ENCODE measurements at places on chromosomes 3 and 15.

DNA sequence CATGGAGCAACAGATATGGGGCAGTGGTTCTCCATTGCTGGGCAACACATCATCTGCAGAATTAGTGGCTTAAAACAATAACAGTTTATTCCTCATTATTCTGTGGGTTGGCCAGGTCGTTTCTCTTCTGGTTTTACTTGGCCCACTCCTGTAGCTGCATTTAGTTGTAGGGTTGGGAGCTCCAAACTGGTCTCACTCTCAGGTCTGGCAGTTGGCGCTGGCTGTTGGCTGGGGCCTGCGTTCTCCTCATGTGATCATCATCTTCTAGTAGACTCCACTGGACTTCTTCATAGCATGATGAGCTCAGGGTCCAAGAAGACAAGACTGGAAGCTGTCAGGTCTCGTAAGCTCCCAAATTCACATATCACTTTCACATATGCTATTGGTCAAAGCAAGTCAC is 91.9 kb downstream of the EPHB1 start:
- no peak for DNase-seq

DNA sequence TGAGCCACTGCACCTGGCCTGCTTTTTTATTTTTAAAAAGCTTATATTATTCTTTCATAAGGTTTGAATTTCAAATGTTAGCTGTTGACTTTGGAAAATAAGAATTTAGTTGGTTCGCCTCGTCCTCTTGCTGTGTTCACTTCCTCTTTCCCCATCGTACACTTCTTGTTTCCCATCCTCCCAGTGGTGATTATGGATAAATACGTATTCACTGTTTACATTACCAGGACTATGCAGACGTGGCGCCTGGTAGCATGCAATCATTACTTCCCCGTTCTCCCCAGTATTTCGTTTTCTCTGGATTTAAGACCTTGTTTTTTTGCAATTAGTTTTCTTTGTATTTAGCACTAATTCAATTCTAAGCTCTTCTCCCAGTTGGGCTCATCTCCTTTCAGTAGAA is 70.1 kb downstream of the LMLN start:
- DNase-seq: no peak

- DNase-seq: no peak
Measured at GRCh38 chr3:72234391-72234790, 449.4 kb upstream of the PROK2 start.

DNA sequence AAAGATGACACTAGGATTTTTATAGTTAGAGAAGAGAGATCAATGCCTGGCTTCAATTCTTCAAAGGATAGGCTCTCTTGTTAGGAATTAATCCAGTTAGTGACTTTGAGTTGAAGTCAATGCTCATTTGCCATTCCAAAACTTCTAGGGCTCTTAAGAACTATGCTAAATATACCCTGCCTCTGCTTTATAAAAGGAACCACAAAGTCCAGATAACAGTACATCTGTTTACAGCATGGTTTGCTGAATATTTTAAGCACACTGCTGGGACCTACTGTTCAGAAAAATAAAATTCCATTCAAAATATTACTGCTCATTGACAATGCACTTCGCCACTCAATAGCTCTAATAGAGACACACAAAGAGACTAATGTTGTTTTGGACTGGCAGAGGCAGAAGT is 786.6 kb upstream of the DPPA4 start:
- DNase-seq: no peak

DNA sequence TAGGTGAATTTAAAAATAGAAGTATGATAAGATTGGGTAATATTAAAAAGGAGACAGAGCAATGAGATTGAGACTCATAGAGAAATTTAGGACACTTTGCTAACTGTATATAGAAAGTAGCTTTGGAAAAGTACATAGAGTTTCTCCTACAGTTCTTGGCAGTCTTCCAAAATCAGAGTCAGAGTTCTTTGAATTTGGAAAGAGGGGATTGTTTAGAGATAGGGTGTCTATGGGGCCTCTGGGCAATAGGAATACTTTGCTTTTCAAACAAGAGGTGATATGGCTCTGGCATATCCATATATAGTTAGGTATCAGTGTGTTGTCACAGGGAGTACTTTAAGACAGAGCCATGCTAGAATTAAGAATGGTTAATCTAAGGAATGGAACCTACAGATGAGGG is 477.1 kb upstream of the KCNMB2 start:
- no peak for DNase-seq

GRCh38 chr15:90873488-90873997 is 5.2 kb downstream of the FURIN start:
- no peak for DNase-seq

Measured in sigmoid colon (tissue), 7 donors.